ENCODE measurements at places on chromosomes 6 and 20.
A peak's percentile ranks its signal among the peaks of the same experiment; 100 is the strongest.

GRCh38 chr6:139091826-139092225 lies 43.1 kb upstream of the HECA start:
- no peak for DNase-seq

DNA sequence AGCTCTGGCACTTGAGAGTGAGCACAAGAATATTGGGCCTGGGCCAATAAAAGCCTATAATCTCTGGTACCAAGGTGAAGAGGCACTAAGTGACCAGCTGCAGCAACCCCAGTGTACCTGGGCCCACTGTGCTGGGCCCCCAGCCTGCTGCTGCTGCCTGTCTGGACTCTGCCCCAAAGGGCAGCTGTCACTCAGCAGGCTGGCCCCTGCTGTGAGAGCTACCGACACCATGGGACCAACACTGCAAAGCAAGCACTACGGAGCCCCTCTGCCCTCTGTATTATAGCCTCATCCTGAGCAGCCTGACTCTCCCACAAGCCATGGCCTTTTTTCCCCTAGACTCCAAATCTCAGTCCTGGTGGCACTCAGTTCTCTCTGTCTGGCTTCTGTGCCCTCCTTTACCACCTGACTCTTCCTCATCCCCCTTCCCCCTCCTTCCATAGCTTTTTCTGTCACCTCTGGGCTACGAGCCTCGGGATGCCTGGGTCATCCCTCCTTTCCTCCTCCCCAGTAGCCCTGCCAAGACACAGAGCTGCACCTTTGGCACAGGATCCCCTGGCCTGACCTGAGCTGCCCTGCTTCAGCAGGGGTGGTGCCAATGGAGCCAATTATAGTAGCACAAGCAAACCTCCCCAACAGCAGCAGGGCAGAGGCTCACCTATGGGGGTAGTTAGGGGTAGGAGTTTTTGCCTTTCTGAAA lies 14.2 kb downstream of the RRP36 start:
- no peak for DNase-seq

- DNase-seq, result no peak
Observed at GRCh38 chr6:6587696-6588063, 840 bp upstream of the LY86 start.

GRCh38 chr6:117303323-117303722 lies 38.0 kb downstream of the VGLL2 start:
- DNase-seq, result no peak

DNA sequence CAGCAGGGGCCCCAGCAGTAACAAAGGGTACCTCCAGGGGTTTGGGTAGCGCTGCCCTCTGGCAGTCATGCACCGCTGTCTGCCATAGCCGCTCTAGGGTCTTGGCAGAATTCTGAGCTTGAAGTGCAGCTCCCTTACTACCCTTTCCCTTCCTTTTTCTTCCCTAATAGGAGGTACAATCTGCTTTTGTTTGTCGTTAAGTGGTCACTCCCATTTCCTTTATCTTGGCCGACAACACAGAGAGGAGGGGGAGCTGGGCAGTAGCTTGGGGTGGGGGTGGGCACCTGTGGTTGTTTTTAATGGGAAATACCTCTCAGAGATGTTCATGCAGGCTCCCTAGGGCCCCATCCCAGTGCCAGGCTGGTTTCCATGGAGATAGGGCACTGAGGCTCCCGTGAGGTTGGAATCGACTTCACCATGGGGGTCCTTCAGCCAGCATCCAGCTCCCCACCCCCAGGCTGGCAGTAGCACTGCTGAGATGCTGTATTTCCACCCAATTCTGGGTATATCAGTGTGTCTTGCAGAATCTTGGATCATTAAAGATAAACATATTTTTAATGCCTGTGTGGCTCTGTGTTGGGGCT lies 18.6 kb downstream of the CCDC167 start:
- DNase-seq, result no peak

GRCh38 chr6:141403827-141404226 lies 728.9 kb upstream of the GJE1 start:
- no peak for DNase-seq

DNA sequence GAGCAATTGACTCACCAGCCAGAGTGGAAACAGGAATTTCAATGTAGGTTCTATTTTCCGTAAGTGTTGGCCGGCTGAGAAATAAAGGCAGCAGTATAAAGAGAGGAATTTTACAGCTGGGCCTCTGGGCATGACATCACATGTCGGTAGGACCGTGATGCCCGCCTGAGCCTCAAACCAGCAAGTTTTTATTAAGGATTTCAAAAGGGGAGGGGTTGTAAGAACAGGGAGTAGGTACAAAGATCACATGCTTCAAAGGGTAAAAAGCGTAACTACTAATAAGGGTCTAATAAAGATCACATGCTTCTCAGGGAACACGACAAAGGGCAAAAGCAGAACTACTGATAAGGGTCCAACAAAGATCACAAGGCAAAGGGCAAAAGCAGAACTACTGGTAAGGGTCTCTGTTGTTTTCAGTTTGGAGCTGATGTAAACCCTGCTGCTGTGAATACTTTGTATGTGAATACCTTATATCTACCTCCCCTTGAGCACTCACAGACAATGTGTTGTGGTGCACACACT lies 9.0 kb upstream of the TULP4 start:
- no peak for DNase-seq

DNA sequence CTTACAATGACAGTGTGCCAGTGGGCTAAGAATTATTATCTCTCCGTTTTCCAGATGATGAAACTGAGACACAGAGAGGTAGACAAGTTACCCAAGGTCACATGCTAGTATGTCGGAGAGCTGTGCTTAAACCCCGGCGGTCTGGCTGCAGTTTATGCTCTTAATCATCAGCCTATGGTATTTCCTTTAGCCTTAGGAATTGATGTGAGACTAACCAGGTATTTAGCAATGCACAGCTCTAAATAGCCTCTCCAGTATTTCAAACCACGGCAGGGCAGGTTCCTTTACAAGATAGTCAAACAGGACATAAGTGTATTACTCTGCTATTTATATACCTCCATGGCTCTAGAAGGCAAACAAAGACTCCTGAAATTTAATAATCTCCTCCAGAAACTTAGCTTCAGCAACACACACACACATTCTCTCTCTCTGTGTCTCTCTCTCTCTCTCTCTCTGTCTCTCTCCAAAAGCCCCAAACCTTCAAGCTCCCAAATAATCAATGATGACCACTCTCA lies 142.0 kb upstream of the ZNF217 start:
- DNase-seq, result no peak

- no peak for DNase-seq
Observed at GRCh38 chr6:37209461-37210205, 39.7 kb downstream of the PIM1 start.

GRCh38 chr6:116370760-116371119 lies at the start of gene DSE:
DSE (plus strand) TSS chr6:116370947; CDS start chr6:116399251, 28,304 bp downstream.
- DNase-seq, result peak; percentile 28

GRCh38 chr6:57135885-57136284 lies 36.2 kb upstream of the BAG2 start:
- DNase-seq, result no peak

GRCh38 chr20:15673206-15673605 lies 900.0 kb downstream of the KIF16B start:
- no peak for DNase-seq

GRCh38 chr6:82178077-82178758 lies 69.3 kb downstream of the IBTK start:
- no peak for DNase-seq

DNA sequence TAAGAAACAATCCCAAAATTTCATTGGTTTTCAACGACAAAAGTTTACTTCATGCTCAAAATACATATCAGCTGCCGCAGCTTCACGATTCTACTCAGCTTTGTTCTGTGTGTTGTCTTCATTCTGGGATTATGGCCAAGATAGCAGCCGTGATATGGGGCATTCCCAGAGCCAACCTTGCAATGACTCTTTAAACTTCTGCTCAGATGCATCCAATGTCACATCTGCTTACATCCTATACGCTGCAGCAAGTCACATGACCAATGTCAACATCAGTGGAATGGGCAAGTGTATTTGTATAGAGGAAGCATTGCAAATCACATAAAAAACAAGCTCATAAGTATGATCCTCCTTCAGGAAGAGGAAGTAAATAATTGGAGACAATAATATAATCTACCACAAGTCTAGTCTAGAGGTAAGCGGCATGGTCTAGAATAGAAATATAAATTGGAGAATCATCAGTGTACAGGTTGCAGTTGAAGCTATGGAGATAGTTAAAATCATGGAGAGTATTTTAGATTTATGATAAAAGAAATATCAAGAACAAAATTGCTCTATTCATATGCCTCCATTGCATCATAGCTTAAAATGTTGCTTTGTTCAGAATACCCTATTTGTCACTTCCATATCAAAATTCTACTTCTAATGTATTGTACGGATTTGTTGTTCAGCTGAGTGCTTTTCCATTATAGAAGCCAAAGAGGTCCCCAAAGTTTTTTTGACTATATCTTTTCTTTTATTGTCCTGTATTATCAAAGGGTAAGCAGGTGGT lies 7.2 kb upstream of the C6orf141 start:
- no peak for DNase-seq

DNA sequence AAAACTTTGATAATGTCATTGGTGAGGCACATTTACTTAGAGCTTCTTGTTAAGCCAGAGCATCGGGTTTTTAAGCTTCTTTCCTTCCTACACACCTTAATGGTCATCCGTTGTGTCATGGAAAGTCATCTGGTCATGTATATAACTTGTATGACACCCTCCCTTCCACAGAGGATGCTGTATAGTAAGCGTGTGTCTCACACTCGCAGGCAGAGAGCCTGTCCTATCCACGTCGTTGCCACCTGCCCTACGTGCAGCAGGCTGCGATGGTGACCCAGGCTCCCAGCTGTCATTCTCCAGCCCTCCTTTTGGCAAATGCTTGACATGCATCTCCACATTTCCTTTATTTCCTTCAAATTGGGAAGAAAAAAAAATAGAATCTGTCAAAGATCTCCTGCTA lies 85.6 kb downstream of the MYB start:
- DNase-seq, result no peak

DNA sequence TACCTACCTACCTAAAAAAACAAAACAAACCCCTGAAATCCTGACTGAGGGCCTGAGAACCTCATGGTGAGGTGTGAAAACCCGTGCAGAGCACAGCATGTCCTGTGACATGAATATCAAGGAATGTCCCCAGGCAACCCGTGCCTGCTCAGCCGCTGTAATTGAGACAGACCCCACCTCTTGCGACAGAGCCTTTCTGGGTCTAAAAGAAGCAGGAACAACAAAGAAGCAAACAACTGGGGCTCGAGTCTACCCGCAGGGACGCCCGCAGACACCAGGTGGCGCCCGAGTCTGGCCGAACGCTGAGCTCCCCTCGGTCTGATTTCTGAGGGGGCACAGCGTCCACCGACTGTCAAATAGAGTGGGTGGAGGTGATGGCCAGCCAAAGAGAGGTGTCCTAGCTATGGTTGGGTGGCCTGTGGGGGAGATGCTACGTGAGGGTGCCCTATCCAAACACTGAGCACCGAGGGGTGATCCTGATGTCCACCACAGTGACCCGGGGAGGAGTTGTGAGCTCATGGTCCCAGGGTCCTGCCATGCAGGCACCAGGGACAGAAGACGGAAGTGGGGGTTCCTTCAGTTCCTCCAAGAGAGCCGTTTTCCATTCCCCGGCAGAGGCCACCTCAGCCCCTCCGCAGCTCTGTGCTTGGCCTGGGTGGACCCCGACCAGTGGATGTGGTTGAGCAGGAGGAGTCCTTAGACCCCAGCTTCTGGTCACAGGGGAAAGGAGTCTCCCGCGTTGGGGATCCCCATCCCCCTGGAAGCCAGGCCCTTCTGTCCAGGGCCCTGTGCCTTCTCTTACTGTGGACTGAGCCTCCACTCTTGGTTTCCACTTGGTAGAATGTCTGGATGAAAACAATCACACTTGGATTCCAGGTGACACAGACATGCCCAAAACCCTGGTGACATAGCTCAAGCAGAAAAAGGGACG lies 268.2 kb downstream of the CDC5L start:
- DNase-seq, result peak; percentile 28

GRCh38 chr6:47428746-47429664 lies 48.6 kb upstream of the CD2AP start:
- no peak for DNase-seq

- no peak for DNase-seq
Observed at GRCh38 chr20:37880726-37881591, 22.0 kb upstream of the VSTM2L start.

DNA sequence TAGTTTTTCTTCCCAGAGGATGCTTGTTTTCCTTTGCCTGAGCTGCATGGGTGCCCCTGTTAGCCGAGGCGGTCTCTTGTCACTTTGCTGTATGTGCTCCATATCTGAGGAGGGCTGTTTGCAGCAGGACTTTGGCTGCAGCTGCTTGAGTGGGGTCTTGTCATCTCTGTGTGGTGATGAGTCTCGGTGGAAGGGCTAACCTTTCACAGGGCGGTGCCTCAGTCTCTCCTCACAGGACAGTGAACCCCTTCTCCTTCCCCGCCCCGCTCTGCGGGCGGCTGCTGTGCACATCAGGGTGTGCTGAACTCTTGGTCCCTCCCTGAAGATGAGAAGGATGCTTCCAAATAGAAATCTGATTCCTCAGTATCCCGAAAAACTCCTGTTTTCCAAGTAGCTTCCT lies 75.1 kb downstream of the SYNJ2 start:
- no peak for DNase-seq

GRCh38 chr6:7649037-7649810 lies 59.2 kb downstream of the SNRNP48 start:
- DNase-seq, result no peak
